ENCODE measurements at places on chromosomes 4 and X.

- no peak for DNase-seq
Observed at GRCh38 chr4:43496602-43497001, 604.1 kb downstream of the GRXCR1 start.

GRCh38 chr4:75142850-75143249, 209.9 kb downstream of the PARM1 start:
- DNase-seq = no peak

- DNase-seq = no peak
Observed at GRCh38 chr4:86972997-86973396, 38.2 kb downstream of the AFF1 start.

- no peak for DNase-seq
Observed at GRCh38 chrX:54444752-54445151, 4.5 kb downstream of the TSR2 start.

DNA sequence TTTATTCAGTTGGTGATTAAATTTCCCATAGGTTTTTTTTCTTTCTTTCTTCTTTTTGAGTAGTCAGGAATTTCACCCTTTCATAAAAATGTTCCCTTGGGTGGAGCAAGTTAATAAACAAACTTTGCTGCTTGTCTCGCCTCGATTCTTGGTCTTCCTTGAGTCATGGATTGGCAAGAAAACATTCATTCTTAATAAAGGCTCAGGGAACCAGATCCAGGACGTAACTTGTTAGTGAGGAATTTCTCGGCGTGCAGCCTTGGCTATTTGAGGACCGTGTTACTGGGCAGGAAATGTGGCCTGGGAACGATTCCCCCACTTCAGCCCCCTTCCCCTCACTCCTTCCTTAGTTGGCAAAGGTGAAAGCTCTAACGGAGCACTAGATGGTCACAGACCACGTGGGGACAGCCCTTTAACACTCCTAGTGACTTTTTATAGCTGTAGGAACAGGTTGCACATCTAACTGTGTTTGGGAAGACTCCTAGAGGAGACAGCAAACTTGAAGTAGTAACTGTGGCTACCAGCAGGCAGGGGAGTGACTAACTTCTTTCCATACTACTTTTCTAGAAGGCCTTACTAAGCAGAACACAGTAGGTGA, 106.8 kb downstream of the UCHL1 start:
- no peak for DNase-seq

- DNase-seq = no peak
Observed at GRCh38 chr4:105657117-105657765, 51.2 kb downstream of the INTS12 start.

GRCh38 chr4:112147697-112148096, 2.4 kb downstream of the FAM241A start:
- DNase-seq = no peak

DNA sequence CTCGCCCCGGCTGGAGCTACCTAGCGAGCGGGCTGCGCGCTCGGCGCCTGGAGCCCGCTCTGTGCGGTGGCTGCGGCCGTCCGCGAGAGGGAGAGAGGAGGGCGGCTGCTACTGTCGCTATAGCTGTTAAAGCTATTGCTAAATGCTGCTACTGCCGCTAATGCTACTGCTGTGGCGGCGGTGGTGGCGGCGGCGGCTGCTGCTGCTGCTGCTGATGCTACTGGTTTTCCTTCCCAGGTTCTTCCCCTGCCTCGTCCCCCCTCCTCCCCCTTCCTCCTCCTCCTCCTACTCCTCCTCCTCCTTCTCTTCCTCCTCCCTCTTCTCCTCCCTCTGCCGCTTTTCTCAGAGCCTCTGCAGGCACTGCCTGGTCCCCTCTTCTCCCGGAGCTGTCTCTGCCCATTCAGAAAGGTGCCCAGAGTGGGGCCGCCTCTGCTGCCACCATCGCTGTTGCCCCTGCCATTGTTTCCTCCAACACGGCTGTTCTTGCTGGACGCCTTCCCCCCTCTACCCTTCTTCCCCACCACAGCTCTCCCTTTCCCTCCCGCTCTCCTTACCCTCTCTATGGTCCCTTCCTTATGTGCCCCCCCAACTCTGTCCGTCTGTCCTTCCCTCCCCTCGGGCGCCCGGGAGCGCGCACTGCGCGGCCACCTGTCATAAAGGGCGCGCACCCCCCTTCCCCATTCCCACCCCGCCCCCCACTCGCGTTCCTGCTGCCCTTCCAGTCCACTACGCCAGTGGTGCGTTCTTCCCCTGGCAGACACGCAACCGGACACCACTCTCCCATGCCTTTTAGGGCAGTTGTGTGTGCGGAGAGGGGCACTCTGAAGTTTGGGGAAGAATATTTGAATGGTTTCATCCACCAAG, at the start of gene NEXMIF:
TSS of gene NEXMIF (minus strand) at position 228 of the 864 bp plus-strand sequence.
- DNase-seq = no peak

- no peak for DNase-seq
Observed at GRCh38 chrX:110267874-110268273, 50.0 kb downstream of the AMMECR1 start.

- DNase-seq = no peak
Observed at GRCh38 chr4:153497988-153498967, 32.1 kb downstream of the TMEM131L start.

DNA sequence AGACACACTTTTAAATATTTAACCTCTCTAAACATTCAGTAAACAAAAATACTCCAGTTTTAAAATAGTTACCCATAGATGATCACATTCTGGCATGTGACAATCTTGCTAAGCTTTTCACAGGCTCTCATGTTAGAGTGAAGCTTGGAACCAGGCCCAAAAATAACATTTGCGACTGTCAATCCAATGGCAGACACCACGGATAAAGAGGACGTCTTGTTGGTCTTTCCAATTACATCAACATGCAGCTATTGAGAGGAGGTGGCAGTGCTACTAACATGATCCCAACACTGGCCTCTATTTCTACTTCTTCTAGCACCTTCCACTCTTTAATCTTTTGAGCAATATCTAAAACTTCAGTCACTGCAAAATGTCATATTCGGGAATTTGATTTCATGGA, 970.8 kb upstream of the TENM3 start:
- no peak for DNase-seq

- no peak for DNase-seq
Observed at GRCh38 chr4:15130441-15130840, 128.2 kb downstream of the CPEB2 start.

DNA sequence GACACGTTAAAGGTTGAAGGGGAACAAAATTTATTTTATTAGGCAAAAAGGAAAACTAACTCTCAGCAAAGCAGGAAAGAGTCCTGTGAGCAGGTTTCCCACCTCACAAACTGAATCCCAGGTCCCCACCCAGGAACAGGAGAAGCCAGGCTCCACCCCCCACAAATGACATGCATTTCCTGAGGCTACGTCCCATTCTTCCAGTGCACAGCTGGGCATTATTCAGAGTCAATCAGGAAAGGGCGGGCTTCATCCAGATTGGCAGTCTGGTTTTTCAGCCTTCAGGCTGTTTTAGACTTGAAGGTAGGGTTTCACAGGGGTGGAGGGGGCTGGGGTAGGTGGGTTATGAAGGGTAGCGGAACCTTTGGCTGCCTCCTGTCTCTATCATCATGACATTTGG, 11.9 kb upstream of the ASIC5 start:
- DNase-seq = no peak

- no peak for DNase-seq
Observed at GRCh38 chr4:36747277-36748129, 466.1 kb downstream of the DTHD1 start.

GRCh38 chr4:67897686-67898085, 13.9 kb upstream of the TMPRSS11D start:
- DNase-seq = no peak

GRCh38 chr4:140736669-140737343, 19.4 kb downstream of the TBC1D9 start:
- no peak for DNase-seq

GRCh38 chr4:87257523-87257922, 37.1 kb upstream of the KLHL8 start:
- DNase-seq = no peak

- no peak for DNase-seq
Observed at GRCh38 chr4:6876440-6876839, 33.2 kb upstream of the TBC1D14 start.

DNA sequence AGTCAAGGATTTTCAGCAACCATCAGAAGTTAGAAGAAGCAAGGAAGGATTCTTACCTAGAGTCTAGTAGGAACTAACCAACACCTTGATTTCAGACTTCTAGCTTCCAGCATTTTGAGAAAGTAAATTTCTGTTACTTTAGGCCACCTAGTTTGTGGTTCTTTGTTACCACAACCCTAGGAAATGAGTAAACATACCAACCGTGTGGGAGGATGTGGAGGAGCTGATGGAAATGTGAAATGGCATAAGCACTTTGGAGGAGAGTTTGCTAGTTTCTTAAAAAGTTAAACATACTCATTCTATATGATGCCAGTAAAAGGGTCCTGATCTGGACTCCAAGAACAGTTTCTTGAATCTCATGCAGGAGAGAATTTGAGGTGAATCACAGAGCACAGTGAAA, 679.4 kb downstream of the PDHA2 start:
- no peak for DNase-seq

- no peak for DNase-seq
Observed at GRCh38 chr4:164012396-164013027, 518.0 kb downstream of the TMA16 start.

GRCh38 chrX:1041091-1041490, 171.4 kb downstream of the CRLF2 start:
- no peak for DNase-seq

- DNase-seq = no peak
Observed at GRCh38 chr4:40934676-40935075, 184.9 kb downstream of the NSUN7 start.

DNA sequence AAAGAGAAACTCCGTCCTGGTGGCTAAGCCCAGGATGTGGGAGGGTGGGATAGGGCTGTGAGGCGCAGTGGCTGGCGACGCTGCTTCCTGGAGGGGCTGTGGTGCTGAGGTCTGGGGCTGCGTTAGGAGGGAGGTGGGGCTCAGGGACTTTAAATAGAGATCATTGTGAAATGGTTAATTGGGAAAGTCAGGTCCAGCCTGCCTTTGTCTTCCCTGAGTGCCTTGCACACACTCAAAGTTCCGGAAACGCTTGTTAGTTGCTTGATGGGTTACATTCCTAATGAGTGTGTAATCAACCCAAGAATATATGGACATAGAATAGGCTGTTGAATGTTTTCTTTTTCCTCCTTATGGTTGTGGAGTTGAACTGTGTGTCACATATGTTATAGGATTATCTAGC, 55.7 kb upstream of the CLDN34 start:
- no peak for DNase-seq

- DNase-seq = no peak
Observed at GRCh38 chrX:153800177-153800722, 5.8 kb downstream of the SSR4 start.

- DNase-seq = no peak
Observed at GRCh38 chr4:142124874-142125273, 488.5 kb downstream of the IL15 start.

DNA sequence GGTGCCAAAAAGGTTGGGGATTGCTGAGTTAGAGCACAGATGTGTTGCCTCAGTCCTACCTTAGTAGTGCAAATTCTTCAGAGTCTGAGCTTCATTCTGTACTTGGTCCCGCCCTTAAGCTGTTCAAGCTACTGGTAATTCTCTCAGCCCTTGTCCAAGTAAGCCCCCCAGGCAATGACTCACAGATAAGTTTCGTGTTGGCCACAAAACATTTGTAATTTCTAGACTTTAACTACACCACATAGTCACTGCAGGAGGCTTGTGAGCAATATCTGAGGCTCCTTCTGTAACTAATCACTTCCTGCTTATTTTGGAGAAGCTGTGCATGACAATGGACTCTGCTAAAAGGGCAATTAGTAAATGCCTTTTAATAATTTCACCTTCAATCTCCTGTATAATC, 1420.5 kb downstream of the PCDH7 start:
- no peak for DNase-seq

GRCh38 chrX:39398963-39399261, 597.7 kb downstream of the MID1IP1 start:
- no peak for DNase-seq

GRCh38 chr4:55036405-55036804, 89.0 kb downstream of the KDR start:
- DNase-seq = no peak

DNA sequence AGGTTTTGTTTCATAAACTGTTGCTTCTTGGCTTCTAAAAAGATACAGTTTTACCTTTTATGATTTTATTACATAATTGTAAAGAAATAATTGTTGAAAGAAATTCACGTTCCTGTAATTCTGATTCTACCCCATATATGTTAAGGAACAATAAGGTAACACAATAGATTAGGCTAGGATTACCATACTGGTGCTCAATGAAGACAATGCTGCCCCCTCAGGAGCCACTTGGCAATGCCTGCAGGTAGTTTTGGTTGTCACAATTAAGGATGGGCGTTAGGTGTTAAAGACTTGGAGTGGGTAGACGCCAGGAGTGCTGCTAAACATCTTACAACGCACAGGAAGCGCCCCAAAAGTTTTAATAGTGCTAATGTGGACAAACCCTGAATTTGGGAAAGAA, 133.2 kb downstream of the NLGN4X start:
- DNase-seq = no peak

GRCh38 chrX:145818186-145819113, 821 bp downstream of the SLITRK2 start:
- no peak for DNase-seq

DNA sequence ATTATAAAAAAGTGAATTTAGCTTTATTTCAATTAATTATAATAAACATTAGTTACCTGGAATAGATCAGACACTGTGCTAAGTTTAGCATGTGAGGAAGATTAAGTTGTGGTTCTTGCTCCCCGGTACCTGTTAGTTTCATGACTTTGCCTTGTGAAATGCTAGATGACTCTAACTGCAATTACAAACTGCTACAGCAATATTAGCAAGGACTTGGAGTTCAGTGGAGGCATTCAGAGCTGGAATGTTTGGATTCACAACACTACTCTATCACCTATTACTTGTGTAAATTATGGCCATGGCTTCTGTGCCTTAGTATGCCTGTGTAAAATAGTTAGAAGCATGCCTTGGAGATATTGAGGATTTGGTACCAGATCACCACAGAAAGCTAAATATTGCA, 21.4 kb upstream of the ANXA10 start:
- DNase-seq = no peak

- DNase-seq = no peak
Observed at GRCh38 chr4:123709336-123709735, 312.7 kb downstream of the SPRY1 start.

DNA sequence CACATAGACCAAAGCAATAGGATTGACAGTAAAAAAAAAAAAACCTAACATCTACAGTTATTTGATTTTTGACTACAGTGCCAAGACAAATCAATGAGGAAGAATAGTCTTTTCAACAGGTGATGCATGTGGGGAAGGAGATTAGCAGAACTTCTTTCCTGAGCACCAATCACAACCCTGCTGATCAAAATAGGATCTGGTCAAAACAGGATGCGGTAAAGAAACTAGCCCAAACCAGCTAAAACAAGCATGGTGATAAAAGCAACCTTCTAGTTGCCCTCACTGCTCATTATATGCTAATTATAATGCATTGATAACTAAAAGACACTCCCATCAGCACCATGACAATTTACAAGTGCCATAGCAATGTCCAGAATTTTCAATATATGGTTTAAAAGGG, 667.5 kb downstream of the GRXCR1 start:
- DNase-seq = no peak

- DNase-seq = no peak
Observed at GRCh38 chrX:29269390-29269789, 682.1 kb downstream of the IL1RAPL1 start.

GRCh38 chrX:68647156-68647957, at the start of gene STARD8:
Gene STARD8, plus strand, starts transcription at chrX:68647666. Its CDS starts 217 bp downstream, at chrX:68647883.
- no peak for DNase-seq

Data from inflammatory macrophage (primary cell).